ENCODE measurements at places on chromosomes 1 and 21. TPM values are rescaled to one million over a fixed set of nuclear protein-coding genes. Genes with fewer than 3 reads are reported as not detected.

The CELSR2 gene
- total RNA-seq = 2.5 TPM

The ADCY10 gene
- total RNA-seq = 0.19 TPM

The PAPPA2 gene
- total RNA-seq = 2.9 TPM

The LIN9 gene
- 2.8 TPM for total RNA-seq

The CYP4Z1 gene
- total RNA-seq = not detected

The ATP1A4 gene
- total RNA-seq = not detected

The LRRC39 gene
- 1.4 TPM for total RNA-seq

The AGBL4 gene
- not detected for total RNA-seq

The BACE2 gene
- total RNA-seq = 25.5 TPM

The SERTAD4 gene
- total RNA-seq = 12.1 TPM

The IRF2BP2 gene
- total RNA-seq = 154 TPM

The GLUL gene
- total RNA-seq = 147 TPM

The DIRAS3 gene
- 8.2 TPM for total RNA-seq

The LRRC38 gene
- total RNA-seq = 0.28 TPM

The IGSF3 gene
- 0.85 TPM for total RNA-seq

The RAB7B gene
- total RNA-seq = 3.1 TPM

The ASH1L gene
- 21.7 TPM for total RNA-seq

The FRRS1 gene
- total RNA-seq = 39.2 TPM

The ARMH1 gene
- 0.28 TPM for total RNA-seq

The SLC30A1 gene
- total RNA-seq = 23.4 TPM
